ENCODE measurements at places on chromosomes 3 and 15. TPM values are rescaled to one million over a fixed set of nuclear protein-coding genes. Genes with fewer than 3 reads are reported as not detected.

DNA sequence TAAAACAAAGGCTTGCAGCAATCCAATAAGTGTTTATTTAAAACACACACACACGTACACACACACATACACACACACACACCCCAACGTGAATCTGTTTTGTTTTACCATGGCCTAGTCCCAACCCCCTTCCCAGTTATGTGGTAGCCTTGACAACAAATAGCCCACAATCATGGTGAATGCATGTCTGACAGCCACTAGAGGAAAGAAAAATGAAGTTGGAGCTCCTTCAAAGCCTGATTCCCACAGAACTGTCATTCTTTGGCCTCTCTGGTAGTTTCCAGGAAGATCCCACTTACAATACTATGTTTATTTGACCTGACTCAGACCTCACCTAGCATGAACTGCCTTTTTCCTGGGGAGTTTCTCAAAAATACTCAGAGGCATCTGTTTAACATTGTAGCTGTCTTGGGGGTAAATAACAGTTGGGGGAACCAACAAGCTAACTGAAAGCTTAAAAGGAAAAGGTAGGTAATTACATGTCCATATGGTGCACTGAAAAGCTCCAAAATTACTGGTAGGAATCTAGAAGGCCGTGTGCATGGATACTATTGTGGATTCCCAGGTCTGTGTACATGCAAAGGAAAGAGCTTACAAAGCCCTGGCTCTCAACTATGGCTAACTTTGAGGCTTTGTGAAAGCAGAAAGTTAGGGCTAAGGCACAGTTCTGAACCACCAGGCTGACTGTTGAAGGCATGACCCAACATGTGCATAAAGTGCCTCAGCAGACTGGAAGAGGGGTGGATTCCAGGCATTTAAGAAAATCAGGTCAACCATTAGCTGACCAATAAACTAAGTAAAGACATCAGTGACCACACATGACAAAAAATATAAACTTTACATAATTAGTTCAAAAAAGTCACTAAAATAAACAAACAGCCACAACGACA is 65.3 kb downstream of the FAIM start:
- DNase-seq: no peak

DNA sequence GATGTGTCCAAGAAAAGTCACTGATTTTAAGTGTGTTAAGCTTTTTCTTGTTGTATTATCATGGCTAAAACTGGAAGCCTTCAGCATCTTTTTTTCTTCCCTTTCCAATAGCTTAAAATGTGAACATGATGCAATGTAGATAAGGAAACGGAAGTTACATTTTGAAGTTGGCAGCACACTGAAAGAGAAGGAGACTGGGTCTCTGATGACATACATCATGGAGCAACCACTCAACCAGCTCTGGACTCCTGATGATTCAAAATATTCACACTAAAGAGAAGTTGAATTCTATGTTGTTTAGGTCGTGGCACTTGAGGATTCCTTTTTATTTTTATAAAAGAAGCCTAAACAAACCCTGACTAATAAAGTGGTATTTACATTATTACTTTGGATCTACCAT is 488.3 kb upstream of the ALCAM start:
- no peak for DNase-seq

DNA sequence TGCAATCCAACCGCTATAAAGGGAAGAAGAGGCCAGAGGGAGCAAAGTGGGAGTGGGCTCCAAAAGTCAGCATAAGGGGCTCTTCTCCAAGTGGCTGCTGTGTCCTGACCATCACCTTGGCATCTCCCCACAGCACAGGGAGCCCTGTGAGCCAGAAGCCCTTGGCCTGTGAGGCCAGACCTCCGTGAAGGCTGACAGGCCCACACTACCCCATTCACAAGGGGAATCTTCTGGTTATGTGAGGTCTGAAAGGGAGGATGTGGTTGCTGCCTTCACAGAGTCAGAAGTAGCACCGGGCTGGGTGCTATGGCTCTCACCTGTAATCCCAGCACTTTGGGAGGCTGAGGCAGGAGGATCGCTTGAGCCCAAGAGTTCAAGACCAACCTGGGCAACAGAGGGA is 2.6 kb upstream of the ULK3 start:
- DNase-seq: no peak

- no peak for DNase-seq
These were observed 254.7 kb downstream of the SOX2 start for GRCh38 chr3:181966393-181966792.

GRCh38 chr3:9123840-9124239 is 125.6 kb downstream of the SRGAP3 start:
- DNase-seq: no peak

GRCh38 chr3:64268926-64269325 is 43.7 kb upstream of the PRICKLE2 start:
- DNase-seq: no peak

DNA sequence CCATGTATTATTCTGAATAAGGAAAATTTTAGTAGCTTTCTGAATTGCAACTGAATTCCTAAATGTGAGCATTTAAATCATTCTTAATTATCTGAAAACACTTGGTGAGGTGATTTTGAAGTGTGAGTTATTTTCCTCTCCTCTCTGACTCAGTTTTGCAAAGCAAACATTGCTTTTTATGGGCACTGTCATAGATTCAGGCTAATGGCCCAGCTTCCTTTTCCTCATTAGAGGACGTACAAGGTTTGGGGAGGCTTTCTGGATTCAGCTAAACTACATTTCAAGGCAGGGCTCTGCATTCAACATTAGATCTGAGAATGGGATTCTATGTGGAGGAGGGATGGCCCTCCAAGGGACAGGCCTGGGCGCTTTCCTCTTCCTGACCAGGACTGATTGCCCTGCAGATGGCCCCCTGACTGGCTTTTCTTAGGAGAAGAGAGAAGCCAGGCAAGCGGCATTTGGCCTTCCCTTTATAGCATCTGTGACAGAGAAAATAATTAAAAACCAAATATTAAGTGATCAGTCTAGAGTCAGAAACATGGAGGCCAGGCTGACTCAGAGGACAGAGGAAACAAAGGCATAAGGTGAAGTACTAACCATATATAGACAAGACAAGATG is 53.0 kb upstream of the STXBP5L start:
- no peak for DNase-seq

Gene WDR82
- 66.2 TPM for total RNA-seq
